Activated naive CD4-positive, alpha-beta T cell (primary cell): ENCODE measurements at places on chromosomes 5 and 9.

DNA sequence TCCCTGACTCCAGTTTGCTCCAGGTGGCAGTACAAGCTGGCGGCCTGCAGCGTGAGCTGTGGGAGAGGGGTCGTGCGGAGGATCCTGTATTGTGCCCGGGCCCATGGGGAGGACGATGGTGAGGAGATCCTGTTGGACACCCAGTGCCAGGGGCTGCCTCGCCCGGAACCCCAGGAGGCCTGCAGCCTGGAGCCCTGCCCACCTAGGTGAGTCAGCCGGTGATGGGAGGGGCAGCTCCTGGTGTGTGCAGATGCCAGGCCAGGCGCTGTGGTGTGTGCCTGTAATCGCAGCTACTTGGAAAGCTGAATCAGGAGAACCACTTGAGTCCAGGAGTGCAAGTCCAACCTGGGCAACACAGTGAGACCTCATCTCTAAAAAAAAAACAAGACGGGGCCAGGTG is 10.0 kb upstream of the CACFD1 start:
- DNase-seq = no peak

GRCh38 chr9:130897105-130897751 is 616 bp upstream of the QRFP start:
- DNase-seq = no peak

DNA sequence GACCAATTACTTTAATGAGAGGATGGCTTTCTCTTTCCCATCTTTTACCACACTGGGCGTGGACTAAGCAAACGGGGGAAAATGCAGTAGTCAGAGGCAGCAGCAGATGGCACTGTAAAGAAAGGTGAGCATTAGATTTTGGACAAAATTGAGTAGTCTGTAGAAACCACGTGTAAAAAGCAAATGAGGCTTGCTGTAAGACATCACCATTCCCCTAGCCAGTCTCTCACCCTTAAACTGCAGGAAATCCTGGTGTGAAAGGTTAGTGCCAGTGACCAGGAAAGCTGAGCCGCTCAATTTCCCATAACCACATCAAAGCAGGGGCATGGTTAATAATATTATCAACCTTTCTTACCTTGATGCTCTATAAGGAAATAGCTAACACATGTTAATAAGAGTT is 31.8 kb downstream of the SPATA31C2 start:
- DNase-seq = no peak

- no peak for DNase-seq
Measured at GRCh38 chr5:14481349-14481748, 100.2 kb upstream of the OTULINL start.

DNA sequence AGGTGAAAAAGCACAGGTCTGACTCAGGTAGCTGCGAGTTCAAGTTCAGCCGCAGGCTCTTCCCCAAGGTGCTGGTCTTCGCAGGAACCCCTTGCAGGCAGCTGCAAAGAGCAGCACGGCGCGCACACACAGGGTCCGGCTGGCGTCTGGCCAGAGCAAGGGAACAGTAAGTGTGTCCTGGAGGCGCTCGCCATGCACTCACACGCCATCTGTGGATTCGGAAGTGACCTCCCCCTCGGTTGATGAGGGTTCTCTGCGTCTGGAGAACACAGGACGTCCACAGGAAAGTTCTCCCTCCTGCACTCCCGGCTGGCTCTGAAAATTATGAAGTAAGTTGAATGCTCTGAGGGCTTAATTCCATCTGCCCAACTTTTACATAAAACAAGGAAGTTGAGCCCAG is 14.0 kb upstream of the EGFL7 start:
- no peak for DNase-seq

GRCh38 chr5:53319315-53319714 is 161.1 kb upstream of the FST start:
- DNase-seq = no peak
